ENCODE measurements at places on chromosomes 5 and 9. TPM values are rescaled to one million over a fixed set of nuclear protein-coding genes. Genes with fewer than 3 reads are reported as not detected.

DNA sequence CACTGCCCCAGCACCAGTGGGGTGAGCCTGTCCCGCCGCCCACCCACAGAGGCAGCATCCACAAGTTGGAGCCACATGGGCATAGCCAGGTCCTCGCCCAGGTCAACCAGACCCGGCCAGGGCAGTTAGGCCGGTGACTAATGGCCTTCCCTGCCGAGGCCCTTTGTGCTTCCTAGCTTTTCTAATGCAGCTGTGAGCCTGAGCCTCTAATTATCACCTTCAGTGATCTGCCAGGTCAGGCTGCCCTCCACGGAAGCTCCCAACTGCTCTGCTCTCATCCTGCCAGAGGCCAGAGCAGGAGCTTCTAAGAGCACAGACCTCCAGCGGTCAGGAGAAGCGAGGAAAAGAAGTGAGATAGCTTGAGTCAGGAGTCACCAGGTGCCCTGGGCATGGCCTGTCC, 87.1 kb upstream of the PPP1R26 start:
- no peaks in the 10 kb centered on the region for H3K36me3 ChIP-seq
- no peak overlapping the region for H3K27ac ChIP-seq
- DNase-seq, result no peak
- no peaks in the 10 kb centered on the region for H3K27me3 ChIP-seq
- H3K4me1 ChIP-seq, result no peaks in the 10 kb centered on the region

Gene ZBTB26
- 5.1 TPM for total RNA-seq

DNA sequence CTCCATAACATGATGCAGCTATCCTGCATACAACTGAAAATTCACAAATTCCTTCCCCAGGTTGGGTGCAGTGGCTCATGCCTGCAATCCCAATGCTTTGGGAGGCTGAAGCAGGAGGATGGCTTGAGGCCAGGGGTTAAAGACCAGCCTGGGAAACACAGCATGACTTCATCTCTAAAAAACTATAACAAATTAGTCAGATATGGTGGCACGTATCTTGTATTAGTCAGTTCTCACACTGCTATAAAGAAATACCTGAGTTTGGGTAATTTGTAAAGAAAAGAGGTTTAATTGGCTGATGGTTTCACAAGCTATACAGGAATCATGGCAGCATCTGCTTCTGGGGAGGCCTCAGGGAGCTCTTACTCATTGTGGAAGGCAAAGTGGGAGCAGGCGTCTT, 56.4 kb upstream of the DAPK1 start:
- peak; percentile 25 for DNase-seq
- H3K4me3 ChIP-seq, result no peak overlapping the region
- no peaks in the 10 kb centered on the region for H3K4me1 ChIP-seq
- H3K36me3 ChIP-seq, result no peaks in the 10 kb centered on the region
- no peaks in the 10 kb centered on the region for H3K27me3 ChIP-seq

DNA sequence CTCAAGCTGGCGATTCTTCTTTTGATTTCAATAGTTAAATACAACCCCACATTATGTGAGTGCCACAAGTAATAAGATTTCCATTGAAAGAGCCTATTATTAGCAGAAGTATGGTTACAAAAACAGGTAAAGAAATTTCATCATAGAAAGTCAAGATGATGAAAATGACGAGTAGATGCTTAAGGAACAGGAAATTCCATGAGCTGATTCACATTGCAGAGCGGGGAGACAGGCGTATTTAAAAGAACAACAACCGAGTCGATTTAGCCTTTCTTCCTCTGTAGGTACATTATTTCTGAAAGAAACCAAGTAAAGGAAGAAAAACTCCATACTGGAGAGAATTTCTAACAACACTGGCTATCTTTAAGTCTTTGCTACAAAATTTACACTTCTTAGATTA, 310.4 kb downstream of the SLF1 start:
- DNase-seq, result peak; percentile 19
- no peaks in the 10 kb centered on the region for H3K36me3 ChIP-seq
- no peaks in the 10 kb centered on the region for H3K27me3 ChIP-seq

Gene ADGRD2
- not detected for total RNA-seq

GRCh38 chr5:63726496-63726895, 235.7 kb downstream of the HTR1A start:
- no peaks in the 10 kb centered on the region for H3K27me3 ChIP-seq
- no peak overlapping the region for H3K27ac ChIP-seq
- no peak for DNase-seq
- no peaks in the 10 kb centered on the region for H3K4me1 ChIP-seq
- H3K36me3 ChIP-seq, result no peaks in the 10 kb centered on the region

DNA sequence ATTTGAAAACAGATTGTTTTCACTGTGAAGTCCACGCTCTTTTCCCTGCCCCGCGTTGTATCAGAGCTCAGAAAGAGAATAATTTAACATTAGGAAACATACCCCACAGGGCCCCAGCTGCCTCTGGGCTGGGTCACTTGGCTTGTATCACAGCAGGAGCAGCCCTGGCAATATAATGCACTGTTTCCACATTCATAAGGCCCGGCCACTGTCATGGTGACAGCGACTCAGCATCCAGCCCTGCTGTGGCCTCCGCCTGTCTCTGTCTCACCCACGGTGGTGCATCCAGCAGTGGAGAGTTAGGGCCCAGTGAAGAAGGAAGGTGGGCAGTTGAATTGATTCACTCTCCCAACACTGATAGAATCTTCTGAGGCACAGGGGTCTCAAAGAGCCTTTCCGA, 188.9 kb downstream of the NSG2 start:
- H3K27ac ChIP-seq, result no peak overlapping the region
- H3K27me3 ChIP-seq, result no peaks in the 10 kb centered on the region
- H3K4me1 ChIP-seq, result no peaks in the 10 kb centered on the region
- no peak for DNase-seq

Measured in fibroblast of lung (primary cell).